Fibroblast of lung (primary cell): ENCODE measurements at places on chromosomes 2 and 18. TPM values are rescaled to one million over a fixed set of nuclear protein-coding genes. Genes with fewer than 3 reads are reported as not detected.

HOXD13 gene
- total RNA-seq = not detected in 2 replicates

LOXL3 gene
- 12.6 and 26.4 TPM in 2 replicates for total RNA-seq

OTX1 gene
- 0.17 TPM in 1 of 2 replicates, not detected in the other for total RNA-seq

TUBA4B gene
- not detected in 2 replicates for total RNA-seq

MC4R gene
- not detected in 2 replicates for total RNA-seq

CHCHD5 gene
- total RNA-seq = 11.0 and 17.0 TPM in 2 replicates

CRYGD gene
- not detected in 2 replicates for total RNA-seq

RPRD1A gene
- total RNA-seq = 38.0 and 46.2 TPM in 2 replicates

DNA sequence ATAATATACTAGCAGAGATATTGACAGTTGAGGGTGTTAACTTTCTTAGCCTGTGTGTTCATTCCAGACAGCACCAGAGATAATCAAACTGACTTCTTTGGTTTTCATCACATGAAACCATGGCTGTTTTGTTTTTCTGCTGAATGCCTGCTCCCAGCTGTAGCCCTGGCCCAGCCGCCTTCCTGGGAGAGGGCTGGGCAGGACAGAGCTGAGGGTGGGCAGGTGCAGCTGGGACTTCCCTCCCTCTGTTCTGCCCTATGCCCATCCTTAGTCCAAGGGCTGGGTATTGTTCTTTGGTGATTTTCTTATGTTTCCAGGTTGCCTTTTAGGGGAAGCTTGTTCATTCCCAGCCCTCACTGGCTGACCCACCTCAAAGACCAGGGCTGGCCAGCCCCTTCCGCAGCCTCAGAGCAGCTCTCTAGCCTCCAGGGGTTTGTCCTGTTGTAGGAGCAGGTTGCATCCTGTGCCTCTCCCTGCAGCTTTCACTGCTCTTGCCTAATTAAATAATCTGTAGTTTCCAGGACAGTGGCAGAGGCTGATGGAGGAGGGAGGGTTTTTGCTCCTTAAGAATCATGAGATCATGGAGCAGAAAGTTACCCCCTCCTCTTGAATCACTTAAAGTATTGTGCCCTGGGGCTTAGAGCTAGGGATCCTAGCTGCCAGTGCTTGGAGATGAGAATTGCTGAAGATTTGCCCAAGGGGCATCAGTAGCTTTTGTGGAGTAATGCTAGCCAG, 61.4 kb downstream of the MTCL1 start:
- DNase-seq = no peak

GRCh38 chr2:24671230-24671629, 122.0 kb downstream of the PTRHD1 start:
- no peak for DNase-seq

- DNase-seq = peak; percentile 9
Observed at GRCh38 chr2:27162151-27163121, 13.6 kb downstream of the TCF23 start.

DNA sequence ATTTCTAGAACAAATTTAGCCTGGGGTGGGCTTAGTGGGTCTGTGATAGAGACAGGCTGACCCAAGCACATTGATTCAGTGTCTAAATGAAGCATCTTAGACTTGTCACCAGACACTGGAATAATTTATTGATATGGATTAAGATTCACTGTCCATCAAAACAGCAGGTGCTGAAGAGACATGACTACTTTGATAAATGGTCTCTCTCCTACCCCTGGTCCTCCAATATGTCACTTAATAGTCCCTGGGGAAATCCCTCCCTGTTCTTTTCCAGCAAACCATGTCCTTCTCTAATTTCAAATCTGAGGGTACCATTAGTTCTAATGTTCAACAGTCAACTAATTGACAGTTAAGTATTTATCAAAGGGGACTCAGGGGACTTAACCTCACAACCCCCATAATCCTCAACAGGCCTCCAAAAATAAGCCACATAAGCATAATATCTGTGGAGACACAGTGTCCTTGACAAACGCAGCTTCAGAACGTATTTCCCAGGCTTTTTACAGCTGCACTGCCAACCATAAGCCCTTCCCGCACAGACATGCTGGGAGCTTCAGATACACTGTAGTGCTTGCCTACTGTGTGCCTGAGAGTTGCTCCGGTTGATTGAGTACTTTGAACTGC, 391.0 kb downstream of the THSD7B start:
- no peak for DNase-seq

DNA sequence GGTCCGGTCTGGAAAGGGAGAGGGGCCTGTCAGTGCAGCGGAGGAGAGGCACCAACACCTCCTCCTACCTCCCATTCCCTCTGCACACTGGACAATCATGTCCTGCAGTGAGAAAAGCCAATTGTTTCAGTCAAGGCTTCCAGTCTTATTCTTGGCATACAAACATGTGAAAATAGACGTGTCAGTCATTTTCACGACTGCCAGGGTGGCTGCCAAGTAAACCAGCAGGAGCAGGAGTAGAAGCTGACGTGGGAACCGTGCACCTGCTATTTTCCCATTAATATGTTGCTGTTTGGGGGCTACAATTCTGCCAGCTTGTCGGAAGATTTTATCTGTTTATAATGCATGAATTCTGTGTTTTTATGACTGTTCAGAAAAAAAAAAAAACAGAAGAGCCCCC, 202.3 kb downstream of the SPP2 start:
- DNase-seq = no peak

- peak; percentile 79 for DNase-seq
Observed at GRCh38 chr2:188527141-188527540, 235.5 kb downstream of the GULP1 start.

DNA sequence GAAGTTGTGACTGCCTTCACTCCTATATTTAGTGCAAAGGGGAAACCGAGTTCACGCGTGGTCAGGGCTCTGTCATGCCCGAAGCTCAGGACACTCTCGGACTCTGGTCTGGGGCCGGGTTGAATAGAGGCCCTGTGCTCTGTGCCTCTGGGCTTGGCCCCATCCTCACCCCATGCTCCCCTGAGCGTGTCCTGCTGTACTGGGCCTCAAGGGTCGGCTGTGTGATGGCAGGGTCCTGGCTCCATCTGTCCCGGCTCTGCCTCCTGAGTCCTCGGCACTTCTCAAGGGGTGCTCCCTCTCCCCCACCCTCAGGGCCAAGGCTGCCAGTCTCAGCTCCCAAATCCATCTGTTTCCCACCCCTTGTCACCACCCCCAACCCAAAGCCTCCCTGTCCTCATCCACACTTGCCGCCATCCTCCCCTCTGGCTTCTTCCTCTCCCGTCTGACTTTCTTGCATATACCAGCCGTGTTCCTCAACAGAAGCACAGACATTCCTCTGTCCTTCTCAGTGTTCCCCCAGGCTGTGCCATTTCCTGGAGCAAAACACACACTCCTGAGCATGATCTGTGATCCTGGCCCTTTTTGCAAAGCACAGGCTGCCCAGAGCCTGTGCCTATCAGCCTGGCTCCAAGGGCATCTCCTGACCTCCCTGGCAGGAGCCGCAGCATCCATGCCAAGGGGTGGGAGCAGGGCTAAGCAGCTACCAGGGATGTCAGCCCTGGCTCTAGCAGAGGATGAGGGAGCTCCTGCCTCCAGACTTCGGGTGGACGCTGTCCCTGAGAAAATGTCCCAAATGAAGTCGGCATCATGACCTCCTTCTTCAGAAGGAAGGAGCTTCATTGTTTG, 64.2 kb upstream of the OTOS start:
- no peak for DNase-seq

GRCh38 chr2:11774600-11774999, 28.2 kb downstream of the LPIN1 start:
- no peak for DNase-seq

DNA sequence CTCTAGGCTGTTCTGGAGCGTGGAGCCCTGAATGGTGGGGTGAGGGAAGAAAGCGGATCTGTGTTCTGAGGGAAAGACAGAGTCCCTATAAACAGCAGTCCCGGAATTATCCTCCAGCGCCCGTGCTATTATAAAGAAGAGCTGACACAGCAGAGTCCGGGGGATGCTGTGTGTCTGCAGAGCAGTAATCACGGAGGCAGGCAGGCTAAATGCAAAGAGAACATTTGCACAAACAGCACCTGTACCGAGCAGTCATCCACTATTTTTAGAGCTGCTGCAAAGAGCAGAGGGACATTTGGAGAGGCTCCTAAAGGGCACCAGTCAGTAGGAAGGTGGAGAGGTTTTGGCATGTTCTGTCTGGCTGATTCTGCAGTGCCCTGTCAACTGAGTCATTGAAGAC, 293.8 kb upstream of the SLC14A2 start:
- no peak for DNase-seq

- DNase-seq = peak; percentile 69
Observed at GRCh38 chr2:185738679-185739472, at the start of gene FSIP2. Gene FSIP2 (plus strand): TSS chr2:185738804. CDS start chr2:185738895, 91 bp downstream.

DNA sequence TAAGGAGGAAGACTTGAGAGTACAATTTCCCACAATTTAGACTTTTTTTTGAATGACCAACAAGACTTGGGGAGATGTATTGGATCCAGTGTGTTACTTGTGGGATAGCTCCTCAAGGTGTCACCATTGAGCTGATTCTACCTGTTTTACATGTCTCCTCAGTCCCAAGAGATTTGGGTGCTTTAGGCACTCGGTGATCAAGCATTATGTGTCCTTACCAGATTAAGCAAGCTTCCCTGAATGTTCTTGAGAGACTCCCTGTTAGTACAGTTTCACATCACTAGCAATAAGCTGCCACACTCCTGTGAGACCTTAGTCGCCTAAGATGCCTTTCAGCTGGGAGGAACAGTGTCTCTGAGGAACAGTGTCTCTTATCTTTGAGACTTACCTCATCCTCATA, 384.3 kb upstream of the SYT4 start:
- peak; percentile 82 for DNase-seq

DNA sequence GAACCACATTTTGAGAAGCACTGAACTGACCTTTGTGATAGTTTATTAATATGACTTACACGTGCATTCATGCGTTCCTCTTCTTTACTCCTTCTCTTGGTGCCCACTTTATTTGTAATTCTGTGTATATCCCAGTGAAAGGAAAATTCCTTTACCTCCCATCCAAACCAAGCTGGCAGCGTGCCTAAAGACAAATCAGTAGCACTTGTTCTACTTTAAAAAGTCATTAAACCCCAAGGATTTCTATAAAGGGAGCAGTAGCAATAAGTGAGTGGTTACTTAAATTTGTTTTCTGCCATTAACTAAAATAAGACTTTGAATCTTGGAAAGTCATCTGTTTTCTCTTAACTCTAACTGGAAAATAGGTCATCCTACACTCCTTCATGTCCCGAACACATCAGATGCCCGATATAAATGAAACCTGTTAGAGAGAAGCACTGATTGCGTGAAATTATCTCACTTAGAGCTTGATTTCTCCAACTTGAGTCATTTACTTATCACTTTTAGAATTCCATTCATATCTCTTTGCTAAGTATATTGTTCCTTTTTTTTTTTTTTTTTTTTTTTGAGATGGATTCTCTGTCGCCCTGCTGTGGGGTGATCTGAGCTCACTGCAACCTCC, 10.7 kb downstream of the PIK3C3 start:
- no peak for DNase-seq

DNA sequence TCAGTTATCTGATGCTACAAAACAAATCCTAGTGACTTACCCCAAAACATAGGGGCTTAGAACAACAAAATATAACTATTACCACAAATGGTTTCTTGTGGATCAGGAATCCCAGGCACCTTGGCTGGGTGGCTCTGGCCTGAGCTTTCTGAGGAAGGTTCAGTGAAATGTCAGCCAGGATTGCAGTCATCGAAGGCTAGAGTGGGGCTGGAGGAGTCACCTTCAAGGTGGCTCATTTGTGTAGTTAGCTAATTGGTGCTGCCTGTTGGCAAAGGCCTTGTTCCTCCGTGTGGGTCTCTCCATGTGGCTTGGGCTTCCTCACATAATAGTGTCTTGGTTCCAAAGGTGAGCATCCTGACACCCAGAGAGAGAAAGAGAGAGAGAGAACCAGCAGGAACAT, 57.4 kb downstream of the COPS8 start:
- DNase-seq = no peak

DNA sequence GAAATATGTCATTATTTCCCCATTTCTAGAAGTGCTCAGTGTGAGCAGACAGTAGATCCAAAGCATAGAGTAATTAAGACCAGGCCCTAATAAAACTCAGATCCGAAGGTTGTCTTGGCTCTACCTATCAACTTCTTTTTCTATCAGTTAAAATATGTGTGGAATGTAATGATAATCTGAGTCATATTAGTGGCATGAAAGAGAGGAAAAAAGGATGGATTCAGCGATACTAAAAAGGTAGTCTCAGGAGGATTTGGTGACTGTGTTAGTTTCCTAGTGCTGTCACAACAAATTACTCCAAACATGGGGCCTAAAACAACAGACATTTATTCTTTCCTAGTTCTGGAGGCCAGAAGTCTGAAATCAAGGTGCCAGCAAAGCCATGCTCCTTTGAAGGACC, 103.7 kb upstream of the NABP1 start:
- DNase-seq = peak; percentile 47

GRCh38 chr2:42910645-42911405, 118.4 kb upstream of the HAAO start:
- DNase-seq = no peak

GRCh38 chr18:34650121-34650545, 60.0 kb upstream of the DTNA start:
- peak; percentile 79 for DNase-seq
